Left ventricle myocardium superior (tissue), 1 donor: ENCODE measurements at places on chromosomes 1 and 21. TPM values are rescaled to one million over a fixed set of nuclear protein-coding genes. Genes with fewer than 3 reads are reported as not detected.

The HSF2BP gene
- not detected for total RNA-seq

The GCSAML gene
- not detected for total RNA-seq

The USH2A gene
- total RNA-seq: 2.3 TPM

- no peak for DNase-seq
These were observed 97.2 kb downstream of the PCBP3 start for GRCh38 chr21:45740491-45741357.

GRCh38 chr1:18283601-18284385, 176.2 kb downstream of the IGSF21 start:
- no peak for DNase-seq
